Right lobe of liver (tissue), 6 donors: ENCODE measurements at places on chromosomes 4 and X.

- H3K27me3 ChIP-seq = no peaks in the 10 kb centered on the region
- no peak overlapping the region for H3K4me3 ChIP-seq
- no peaks in the 10 kb centered on the region for H3K36me3 ChIP-seq
These were observed 535.1 kb downstream of the FAT4 start for GRCh38 chr4:125849869-125850268.

DNA sequence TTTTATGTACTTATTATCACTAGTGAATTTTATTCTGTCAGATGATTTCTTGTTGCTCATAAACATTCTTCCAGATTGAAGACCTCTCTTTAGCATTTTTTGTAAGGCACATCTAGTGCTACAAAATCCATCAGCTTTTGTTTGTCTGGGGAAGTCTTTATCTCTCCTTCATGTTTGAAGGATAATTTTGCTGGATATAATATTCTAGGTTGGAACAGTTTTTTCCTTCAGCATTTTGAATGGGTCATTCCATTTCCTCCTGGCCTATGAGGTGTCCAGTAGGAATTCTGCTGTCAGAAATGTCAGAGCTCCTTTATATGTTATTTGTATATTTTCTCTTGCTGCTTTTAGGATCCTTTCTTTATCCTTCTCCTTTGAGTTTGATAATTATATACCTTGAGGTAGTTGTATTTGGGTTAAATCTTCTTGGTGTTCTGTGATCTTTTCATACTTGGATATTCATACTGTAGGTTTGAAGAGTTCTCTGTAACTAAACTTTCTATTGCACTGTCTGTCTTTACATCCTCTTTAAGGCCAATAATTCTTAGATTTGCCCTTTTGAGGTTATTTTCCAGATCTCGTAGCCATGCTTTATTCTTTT, 58.3 kb downstream of the PTPN13 start:
- no peak overlapping the region for H3K4me3 ChIP-seq
- H3K36me3 ChIP-seq = no peaks in the 10 kb centered on the region
- no peaks in the 10 kb centered on the region for H3K4me1 ChIP-seq
- no peaks in the 10 kb centered on the region for H3K27me3 ChIP-seq

- H3K27me3 ChIP-seq = no peaks in the 10 kb centered on the region
- no peaks in the 10 kb centered on the region for H3K4me1 ChIP-seq
- H3K27ac ChIP-seq = no peak overlapping the region
These were observed 6.7 kb downstream of the STATH start for GRCh38 chr4:70002507-70002906.

GRCh38 chr4:55865228-55865806, 11.9 kb downstream of the EXOC1 start:
- H3K36me3 ChIP-seq = peaks cover 31% of the 10 kb centered on the region
- H3K27ac ChIP-seq = no peak overlapping the region
- no peak overlapping the region for H3K4me3 ChIP-seq

- no peaks in the 10 kb centered on the region for H3K36me3 ChIP-seq
- no peaks in the 10 kb centered on the region for H3K4me1 ChIP-seq
- H3K27me3 ChIP-seq = no peaks in the 10 kb centered on the region
- no peak overlapping the region for H3K27ac ChIP-seq
- no peak overlapping the region for H3K4me3 ChIP-seq
- no peak for DNase-seq
These were observed 301.4 kb upstream of the EPHA5 start for GRCh38 chr4:65971686-65972085.

DNA sequence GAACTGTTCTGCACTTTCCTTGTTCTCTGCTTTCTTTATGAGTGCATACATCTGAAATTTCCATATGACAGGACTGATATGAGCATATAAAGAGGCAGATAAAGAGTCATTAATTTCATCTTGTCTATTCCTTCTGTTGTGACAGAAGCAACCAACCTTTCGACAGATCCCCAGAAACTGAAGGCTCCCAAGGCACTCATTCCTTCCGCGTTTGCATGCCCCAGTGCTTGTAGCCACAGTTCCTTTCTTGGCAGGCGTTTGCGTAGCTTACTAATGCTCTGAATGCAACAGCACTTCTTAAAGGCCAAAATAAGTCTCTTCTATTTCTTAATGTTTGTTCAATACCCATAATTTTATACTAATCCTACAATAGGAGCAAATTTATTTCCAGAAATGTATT, 94.0 kb upstream of the TBL1X start:
- no peak overlapping the region for H3K27ac ChIP-seq
- H3K4me3 ChIP-seq = no peak overlapping the region
- no peaks in the 10 kb centered on the region for H3K4me1 ChIP-seq

GRCh38 chr4:169934794-169935429, 91.3 kb downstream of the MFAP3L start:
- no peaks in the 10 kb centered on the region for H3K4me1 ChIP-seq
- no peak for DNase-seq
- no peaks in the 10 kb centered on the region for H3K36me3 ChIP-seq
- H3K27ac ChIP-seq = no peak overlapping the region
